ENCODE measurements at places on chromosomes 4 and X. TPM values are rescaled to one million over a fixed set of nuclear protein-coding genes. Genes with fewer than 3 reads are reported as not detected.

The APLN gene
- total RNA-seq: not detected

The PAGE4 gene
- total RNA-seq: not detected

The MAGEA12 gene
- not detected for total RNA-seq

The YIPF7 gene
- not detected for total RNA-seq

The CT45A5 gene
- 0.61 TPM for total RNA-seq

The ZNF718 gene
- total RNA-seq: 8.3 TPM
